ENCODE measurements at places on chromosomes 11 and 22.

DNA sequence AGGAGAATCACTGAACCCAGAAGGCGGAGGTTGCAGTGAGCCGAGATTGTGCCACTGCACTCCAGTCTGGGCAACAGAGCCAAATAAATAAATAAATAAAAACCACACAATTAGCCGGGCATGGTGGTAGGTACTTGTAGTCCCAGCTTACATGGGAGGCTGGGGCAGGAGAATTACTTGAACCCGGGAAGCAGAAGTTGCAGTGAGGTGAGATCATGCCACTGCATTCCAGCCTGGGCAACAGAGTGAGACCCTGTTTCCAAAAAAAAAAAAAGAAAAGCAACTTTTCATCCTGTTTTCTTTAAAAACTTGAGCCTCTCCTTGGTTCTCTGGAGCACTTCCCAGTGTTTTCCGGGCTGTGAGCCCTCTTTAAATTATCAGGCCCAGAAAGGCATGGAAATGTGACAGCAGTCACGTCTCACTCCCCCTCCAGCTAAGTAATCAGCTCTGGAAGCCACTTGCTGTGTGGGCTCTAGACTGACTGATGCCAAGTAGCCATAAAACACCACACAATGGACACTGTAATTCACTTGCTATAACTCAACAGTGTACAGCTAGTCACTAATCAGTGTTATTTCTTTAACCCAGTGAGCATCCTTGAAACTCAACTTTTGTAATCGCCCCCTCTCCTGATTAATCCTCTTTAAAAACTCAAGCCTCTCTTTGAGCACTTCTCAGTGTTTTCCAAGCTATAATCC, 13.0 kb upstream of the MCHR1 start:
- no peak for DNase-seq

DNA sequence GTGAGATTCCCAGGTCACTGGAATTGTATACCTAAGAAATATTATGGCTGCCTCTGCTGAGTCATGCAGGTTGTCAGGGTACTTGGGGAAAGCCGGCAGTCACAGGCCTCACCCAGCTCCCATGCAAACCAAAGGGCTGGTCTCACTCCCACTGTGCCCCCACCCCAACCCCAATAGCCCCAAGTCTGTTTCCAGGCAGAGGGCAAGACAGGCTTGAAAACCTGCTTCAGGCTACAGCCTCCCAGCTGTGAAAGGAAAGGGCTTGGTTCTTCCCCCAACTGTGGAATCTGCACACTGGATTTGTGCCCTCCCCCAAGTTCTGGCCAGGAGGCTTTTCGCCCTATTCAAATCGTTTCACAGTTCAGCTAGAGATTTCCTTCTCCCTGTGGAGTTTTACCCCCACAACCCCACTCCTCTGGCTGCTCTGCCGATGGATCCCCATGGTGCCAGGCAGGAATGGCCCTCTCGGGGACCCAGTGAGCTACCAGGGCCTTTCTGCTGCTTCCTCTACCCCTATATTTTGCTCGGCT, 37.0 kb upstream of the ABTB2 start:
- no peak for DNase-seq

DNA sequence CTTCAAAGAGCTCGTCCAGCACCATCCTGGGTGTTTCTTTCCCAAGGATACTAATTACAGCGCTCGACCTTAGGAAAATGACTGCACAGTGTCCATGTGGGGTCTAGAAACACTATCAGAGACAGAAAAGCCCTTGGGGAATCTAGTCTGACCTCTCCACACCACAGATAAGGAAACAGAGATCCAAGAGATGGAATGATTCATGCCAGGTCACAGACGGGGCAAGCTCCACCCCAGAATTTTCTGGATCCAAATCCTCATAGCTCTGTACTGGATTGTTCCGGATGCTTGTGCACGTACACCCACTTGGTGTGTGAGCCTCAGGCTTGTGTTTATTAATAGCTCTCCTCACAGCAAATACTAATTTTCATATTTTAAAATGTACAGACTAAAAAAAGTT, 11.3 kb downstream of the ABTB2 start:
- DNase-seq: no peak

- no peak for DNase-seq
These were observed 20.3 kb downstream of the BMAL1 start for GRCh38 chr11:13297917-13298356.

DNA sequence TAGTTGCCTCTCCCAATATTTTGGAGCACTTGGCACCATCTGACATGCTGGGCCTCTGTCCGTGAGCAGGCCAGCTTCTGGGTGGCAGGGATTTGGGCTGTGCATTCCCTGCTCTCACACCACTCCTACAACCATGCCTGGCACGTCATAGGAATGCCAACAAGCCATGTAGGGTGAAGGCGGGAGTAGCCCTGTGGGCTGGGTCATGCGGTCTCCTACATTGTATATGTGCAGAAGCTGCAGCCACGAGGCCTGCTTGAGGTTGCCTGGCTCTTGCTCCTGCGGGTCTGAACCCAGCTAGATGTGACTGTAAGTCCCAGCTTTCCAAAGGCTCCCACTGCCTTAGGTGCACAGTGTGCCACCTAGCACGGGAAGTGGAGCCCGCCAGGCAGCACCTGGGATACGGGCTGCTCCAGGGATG, 14.5 kb downstream of the MYEOV start:
- no peak for DNase-seq

GRCh38 chr11:69504576-69505335, 23.3 kb downstream of the LINC01488 start:
- DNase-seq: no peak

- no peak for DNase-seq
These were observed 38.0 kb downstream of the TMEM123 start for GRCh38 chr11:102414559-102414958.

- DNase-seq: no peak
These were observed 19.4 kb downstream of the PTPN5 start for GRCh38 chr11:18772211-18772610.

DNA sequence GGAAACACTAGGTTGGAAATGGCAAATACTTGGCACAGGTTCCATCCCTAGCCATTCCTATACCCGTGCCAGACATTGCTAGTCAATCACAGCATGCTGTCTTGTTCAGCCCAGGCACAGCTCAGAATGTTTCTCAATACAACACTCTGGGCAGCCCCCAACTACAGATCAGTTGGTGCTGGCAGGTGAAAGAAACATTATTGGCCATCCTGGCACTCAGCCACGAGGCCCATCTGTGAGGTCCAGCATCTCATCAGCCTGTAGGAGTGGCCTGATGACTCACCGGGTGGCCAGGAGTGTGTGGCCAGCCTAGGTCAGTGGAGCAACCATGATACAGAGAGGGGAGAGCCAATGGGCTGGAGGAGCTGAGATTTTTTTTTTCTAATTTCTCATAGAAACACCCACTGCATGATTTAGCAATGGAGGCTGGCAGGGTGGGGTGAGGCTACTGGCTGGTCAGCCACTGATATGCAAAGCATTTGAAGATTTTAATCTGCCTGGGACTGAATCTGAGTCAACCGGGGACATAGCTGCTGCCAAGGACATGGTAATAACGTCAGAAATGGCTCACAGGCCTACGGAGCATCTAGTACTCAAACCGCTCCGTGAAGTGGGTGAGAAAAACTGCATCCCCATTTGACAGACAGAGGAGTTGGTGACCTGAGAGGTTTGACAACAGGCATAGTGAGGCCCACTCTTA, 5.4 kb downstream of the MYO18B start:
- no peak for DNase-seq

Data from activated naive CD8-positive, alpha-beta T cell treated with anti-CD3 and anti-CD28 coated beads for 36 hours (primary cell).